ENCODE measurements at places on chromosomes 4 and X.

DNA sequence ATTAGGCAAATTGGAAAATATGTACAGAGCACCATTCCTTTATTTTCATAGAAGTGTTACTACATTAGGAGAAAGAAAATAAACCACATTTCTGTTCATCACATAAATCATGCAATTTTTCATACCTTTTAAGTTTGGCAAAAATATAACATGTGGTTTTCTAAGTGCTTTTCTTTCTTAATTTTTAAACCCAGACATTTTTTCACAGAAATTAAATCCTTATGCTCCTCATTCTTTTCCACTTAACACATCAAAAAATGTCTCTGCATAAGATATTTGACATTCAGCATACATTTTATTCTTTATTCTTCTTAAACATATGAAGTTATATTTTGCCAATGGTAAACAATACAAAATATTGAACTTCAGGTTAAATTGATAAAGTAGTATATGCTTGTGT is 826.6 kb upstream of the SLIT2 start:
- no peak for DNase-seq

DNA sequence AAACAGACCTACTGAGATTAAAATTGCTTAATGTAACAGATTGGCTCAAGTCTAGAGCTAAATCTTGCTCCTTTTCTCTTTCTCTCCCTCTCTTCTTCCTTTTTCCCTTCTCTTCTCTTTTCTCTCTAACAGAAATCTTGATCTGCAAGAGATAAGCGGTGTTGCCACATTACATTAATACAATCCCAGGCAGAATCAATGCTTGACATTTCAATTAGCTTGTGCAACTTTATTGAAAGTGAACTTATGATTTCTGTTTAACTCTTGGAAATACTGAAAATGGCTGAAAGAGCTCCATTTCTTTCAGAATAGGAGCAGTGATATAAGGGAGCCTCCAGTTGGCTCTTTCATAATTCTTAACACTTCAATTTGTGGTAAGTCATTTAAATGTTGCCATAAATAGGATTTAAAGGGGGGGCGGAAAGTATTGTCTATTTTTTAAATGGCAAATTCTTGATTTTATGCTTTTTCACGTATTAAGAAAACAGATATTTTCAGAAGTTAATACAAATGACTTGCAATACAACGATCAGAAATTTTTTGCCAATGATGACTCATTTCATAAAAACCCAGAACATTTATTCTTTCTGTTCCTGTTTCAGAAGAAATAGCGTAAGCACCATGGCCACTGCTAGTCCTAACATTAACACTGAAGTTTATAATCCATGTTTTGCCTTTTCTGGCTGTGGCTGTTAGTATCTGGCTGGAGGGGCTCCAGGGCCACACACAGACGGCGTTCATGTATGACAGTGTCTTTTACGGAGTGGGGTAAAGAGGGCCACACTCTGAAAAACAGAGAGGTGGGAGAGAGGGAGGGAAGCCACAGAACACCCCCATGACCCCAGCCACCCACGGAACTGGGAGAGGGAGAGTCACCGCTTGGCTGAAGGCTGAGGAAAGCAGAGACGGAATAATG is 115.7 kb upstream of the FAT1 start:
- DNase-seq: no peak

DNA sequence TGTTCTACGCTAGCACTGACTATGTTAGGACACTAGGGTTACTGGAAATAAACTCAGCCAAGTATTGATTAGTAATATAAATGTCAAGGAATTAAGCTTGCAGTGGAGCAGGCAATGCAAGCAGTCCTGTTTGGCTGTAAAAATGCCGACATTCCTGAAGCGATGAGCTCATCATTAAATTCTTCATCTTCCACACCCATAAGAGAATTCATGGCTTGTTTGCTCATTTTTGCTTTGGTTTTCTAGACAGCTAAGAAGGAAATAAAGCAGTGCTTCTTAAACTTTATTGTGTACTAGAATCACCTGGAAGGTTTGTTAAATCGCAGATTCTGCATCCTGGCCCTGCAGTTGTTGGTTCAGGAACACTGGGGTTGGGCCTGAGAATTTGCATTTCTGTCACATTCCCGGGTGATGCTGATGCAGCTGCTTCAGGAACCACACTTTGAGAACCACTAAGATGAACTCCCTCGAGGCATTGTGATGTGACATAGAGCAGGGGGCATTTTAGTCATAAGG is 17.8 kb downstream of the ANXA3 start:
- no peak for DNase-seq

- peak; percentile 75 for DNase-seq
These were observed 123.7 kb upstream of the PSAPL1 start for GRCh38 chr4:7558436-7558835.

DNA sequence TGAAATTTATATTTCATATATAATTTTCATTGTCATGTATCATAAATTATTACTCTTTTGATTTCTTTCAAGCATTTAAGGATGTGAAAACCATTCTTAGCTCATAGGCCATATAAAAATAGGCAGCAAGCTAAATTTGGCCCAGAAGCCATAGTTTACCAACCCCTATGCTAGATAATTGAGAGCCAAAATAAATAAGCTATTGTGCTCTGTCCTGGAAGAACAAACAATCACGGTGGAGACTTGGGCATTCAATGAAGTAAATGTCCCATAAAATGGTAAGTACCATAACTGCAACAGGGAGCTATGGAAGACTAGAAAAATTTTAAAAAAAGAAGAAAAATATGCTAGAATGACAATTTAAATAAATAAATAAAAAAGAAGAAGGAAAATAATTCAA is 60.9 kb upstream of the PACRGL start:
- DNase-seq: no peak

DNA sequence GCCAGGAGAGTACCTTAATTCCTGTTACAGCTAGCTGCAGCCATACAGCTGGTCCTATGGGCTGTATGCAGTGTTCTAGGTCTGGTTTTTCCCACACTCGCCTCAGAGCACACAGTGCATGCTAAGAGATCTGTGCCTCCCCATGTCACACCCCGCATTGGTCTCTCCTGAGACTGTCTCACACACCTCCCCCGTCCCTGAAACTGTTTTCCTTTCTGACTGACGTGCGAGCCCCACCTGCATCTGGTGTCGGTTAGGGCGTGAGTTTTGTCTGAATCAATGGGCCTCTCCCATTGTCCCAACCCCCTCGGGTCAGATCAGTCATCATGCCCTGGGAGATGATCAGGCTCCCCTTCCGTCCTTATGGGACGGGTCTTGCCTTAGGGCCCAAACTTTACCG is 3.4 kb upstream of the UGT8 start:
- no peak for DNase-seq

GRCh38 chrX:12881914-12882313 is 15.0 kb downstream of the TLR7 start:
- no peak for DNase-seq

DNA sequence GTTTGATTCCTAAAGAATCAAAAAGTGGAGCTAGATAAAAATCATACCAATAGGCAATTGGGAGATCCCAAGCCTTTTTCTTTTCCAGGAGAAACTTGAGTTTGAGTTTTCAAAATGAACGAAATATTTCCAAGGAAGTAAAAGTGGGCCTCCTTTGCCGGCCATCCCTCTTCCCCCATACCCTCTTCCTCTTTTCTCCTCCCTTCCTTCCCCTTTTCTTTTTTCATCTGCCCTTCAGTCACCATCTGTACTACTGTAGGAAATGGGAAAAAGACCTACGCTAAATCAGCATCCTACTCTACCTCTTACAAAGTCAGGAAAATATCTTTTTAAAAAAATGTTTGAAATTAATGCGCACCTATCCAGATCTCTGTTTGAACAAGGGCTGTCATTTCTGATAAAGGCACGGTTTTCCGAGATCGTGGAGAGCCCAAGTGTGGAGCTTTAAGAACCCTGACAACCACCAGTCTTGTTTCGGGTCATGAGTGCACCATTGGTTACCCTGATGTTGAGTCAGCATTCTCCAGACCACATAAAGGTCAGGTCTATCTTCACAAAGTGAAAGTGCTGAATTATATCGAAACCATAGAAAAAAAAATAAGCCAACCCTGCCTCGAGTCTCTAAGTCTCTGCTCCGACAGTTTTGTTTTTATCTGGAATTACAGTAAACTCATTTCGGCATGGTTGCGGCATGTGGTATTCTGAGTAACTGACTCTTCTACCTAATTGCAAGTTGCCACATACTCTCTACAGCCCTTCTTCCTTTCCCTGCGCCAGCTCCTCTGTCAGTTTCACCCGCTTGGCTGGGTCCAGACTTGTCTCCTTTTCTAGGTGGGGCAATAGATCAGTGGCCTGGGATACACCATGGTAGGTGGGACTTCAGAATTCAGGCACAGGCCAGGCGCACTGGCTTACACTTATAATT is 140.2 kb upstream of the KLF3 start:
- DNase-seq: no peak

DNA sequence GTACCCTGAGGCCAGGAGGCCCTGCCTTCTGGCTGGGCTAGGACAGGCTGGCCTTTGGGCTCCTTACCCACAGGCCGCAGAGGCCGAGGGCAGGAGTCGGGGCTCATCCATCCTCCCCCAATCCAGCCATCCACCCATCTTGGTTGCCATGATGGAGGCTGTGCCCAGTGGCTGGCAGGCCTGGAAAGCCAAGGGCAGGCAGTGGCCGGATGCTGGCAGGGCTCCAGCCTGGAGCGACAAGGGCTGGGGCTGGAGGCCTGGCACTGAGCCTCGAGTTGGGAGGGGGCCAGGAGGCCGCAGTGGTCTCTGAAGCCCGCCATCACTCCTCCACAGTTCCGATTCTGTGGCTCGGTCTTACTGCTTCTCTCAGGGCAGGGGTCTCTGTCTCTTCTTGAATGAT is 8.6 kb upstream of the BGN start:
- no peak for DNase-seq

DNA sequence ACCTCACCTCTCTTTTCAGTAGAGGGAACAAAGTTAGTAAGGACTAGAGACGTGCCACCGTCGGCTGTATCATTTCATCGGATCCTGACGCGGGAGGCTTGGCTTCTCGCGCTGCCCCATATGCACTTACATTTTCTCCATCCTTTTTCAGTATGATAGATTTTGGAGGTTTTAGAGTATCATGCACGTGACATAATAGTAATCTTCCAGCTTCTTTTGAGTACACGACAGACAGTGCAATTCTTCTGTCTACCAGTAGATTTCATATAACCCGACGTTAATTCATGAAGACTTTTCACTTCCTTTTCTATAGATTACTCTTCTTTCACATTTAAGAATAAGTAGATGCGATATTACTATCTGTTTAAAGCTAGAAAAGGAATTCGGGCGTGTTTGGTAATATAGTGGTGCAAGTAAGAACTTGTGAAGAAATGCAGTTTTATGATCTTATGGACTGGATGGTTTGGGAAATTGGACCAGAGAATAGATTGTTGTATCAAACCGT is 1.0 kb downstream of the CDS1 start:
- DNase-seq: no peak

GRCh38 chr4:53967986-53968385 is 96.4 kb downstream of the CHIC2 start:
- no peak for DNase-seq

DNA sequence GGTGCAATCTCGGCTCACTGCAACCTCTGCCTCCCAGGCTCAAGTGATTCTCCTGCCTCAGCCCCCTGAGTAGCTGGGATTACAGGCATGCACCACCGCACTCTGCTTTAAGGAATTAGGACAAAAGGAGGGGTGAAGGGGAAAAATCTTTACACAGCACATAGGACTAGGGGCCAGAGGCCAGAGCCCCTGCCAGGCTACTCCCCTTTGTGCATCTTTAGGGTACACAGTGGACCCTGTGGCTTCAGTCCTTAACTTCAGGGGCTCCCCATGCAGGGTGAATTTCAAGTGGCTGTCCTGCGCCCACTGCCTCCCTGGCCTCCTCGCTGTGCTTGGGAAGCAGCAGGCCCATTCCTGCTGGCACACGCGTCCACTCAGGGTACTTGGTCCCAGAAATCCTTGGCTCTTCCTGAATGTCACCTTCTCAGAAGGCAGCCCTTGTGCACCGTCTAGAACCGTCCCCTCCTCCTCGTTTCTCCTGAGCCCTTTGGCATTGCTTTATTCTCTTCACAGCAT is 138.9 kb upstream of the PSAPL1 start:
- DNase-seq: no peak

GRCh38 chr4:25076625-25077398 is 46.1 kb upstream of the LGI2 start:
- no peak for DNase-seq

GRCh38 chrX:20217271-20217670 is 49.4 kb downstream of the RPS6KA3 start:
- DNase-seq: no peak

DNA sequence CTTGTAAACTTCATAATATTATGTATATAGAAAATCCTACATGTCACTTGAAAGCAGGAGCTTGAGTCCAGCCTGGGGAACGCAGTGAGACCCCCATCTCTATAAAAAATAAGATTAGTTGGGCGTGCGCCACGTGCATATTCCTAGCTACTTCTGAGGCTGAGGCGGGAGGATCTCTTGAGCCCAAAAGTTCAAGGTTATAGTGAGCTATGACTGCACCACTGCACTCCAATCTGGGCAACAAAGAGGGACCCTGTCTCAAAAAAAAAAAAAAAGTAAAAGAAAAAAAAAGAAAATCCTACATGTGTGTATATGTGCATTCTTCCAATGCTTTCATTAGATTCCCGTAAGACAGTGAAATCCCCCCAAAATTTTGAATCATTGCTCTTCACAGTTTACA is 1.7 kb downstream of the SEC31A start:
- no peak for DNase-seq

GRCh38 chrX:71534773-71535544 is 2.1 kb downstream of the OGT start:
- DNase-seq: no peak

DNA sequence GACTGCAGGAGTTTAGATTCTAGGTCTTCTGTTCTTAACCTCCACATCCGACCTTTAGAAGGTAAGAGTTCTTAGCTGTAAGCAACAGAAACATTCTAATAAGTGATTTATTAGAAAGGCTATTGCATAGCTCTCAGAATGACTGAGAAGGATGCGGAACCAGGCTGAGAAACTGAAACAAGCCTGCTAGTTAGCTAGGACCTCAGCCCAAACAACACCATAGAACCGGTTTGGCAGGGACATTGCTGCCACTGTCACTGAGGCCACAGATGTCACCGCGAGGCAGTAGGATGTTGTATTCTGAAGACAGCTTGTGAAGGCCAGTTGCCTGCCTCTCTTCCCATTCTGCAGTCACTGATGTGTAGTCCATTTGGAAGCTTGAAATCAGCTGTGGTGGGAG is 160.0 kb upstream of the ARX start:
- DNase-seq: no peak

DNA sequence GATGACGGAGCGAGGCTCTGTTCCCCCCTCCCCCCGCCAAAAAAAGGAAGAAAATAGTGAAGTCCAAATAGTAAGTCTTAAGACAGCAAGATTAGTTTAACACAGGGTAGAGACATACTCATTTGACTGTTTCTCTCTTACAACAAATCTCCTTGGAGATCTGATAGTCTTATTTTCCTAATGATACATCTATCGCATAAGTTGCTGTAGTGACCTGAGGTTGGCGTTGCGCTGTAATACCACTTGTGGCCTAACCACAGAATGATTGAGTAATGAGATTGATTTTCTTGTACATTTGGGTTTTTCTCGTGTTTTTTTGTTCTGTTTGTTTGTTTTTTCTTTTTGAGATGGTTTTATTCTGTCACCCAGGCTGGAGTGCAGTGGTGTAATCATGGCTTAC is 27.2 kb downstream of the OCIAD1 start:
- DNase-seq: no peak

All from chondrocyte (in vitro differentiated cells).